CD4-positive, alpha-beta T cell (primary cell): ENCODE measurements at places on chromosomes 5 and 9. TPM values are rescaled to one million over a fixed set of nuclear protein-coding genes. Genes with fewer than 3 reads are reported as not detected.
A peak's percentile ranks its signal among the peaks of the same experiment; 100 is the strongest.

The ADAMTS16 gene
- total RNA-seq, result not detected

The GPR150 gene
- total RNA-seq, result 0.75 TPM

The OR1L1 gene
- total RNA-seq, result not detected

The FOXD4L4 gene
- total RNA-seq, result not detected

DNA sequence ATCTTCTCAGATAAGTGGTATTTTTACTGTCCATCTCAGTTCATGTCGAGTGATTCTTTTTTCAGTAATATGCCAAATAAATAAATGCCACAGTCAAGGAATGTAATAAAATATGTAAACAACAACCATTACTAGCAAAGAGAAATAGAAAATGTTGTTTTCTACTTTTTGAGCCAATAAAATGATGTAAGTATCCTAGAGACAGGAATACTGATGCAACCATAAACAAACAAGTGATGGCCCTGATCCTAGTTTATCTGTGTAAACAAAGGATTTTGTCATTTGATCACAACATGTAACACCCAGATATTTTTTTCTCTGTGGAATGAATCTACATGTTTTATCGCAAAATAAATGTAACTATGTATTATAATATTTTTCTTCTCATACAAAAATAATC lies 1852.8 kb downstream of the EFNA5 start:
- DNase-seq, result no peak

DNA sequence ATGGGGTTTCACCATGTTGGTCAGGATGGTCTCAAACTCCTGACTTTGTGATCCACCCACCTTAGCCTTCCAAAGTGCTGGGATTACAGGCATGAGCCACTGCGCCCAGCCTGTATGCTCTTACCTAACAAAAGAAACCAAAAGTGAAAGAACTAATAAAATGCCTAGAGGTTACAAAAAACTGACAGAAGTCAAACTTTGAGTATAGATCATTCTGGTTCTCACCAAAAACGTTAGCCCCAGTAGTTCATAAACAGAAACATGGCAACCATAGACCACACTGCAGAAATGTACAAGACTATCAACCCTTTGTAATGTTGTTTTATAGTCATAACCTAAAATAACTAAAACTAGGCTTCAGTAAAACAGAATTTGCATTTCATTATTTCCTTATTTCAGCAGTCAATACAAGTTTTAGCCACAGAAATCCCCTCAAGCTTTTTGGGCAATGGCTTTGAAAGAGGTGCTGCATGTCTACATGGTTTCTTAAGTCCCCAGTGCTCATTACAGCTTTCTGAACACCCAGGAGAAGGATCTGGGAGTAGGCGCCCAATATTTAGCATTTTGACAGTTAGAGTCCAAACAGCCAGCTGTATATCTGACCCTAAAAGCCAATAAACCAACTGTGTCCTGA lies 72.5 kb downstream of the EPB41L4A start:
- no peak for DNase-seq

DNA sequence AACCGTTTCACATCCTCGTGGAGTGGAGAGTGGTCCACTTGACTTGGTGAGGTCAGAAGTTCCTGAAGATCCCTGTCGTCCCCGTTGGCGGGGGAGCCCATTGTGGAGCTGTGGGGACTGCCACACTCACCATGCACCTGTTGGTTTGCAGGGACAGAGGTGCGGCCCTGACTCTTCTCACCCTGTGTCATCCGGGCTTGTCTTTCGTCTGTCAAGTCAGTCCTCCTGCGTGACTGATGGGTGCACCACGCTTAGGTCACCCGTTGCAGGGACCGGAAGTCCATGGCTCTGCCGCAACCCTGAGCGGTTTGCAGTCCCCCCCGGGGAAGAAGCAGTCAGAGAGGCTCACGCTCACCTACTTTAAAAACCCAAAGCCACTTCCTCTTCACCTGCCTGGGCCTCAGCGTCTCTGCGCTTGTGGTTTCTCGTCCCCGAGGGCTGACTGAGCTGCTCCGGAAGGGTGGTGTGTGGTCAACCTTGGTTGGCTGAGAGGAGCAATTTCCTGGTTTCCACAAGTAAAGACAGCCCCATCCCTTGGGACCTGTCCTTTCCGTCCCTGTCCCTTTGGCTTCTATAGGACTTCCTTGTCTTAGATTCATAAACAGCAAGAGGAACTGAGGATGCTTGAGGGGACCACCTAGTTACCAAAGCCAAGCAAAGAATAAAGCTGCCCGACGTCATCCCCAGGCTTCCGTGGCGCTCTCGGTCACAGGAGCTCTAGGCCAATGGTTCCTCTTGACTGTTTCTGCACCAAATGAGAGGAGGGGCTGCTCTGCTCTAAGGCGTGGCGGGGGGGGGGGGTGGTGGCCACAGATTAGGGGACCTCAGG lies 53.2 kb downstream of the USP20 start:
- DNase-seq, result peak; percentile 87

DNA sequence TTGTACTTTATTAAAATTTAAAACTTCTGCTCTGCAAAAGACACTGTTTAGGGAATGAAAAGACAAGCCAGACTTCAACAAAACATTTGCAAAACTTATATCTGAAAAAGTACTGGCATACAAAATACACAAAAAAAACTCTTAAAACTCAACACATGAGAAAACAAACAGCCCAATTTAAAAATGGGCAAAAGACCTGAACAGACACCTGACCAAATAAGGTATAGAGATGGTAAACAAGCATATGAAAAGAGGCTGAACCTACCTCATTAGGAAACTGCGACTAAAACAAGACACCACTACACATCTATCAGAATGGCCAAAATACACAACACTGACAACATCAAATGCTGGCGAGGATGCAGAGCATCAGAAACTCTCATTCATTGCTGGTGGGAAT lies 54.4 kb upstream of the LMX1B start:
- DNase-seq, result no peak

GRCh38 chr5:32713770-32714381 lies 2.8 kb downstream of the NPR3 start:
- no peak for DNase-seq
